ENCODE measurements at places on chromosomes 12 and 14.

GRCh38 chr12:113863455-113863845 is 102.7 kb downstream of the RBM19 start:
- no peak for DNase-seq

DNA sequence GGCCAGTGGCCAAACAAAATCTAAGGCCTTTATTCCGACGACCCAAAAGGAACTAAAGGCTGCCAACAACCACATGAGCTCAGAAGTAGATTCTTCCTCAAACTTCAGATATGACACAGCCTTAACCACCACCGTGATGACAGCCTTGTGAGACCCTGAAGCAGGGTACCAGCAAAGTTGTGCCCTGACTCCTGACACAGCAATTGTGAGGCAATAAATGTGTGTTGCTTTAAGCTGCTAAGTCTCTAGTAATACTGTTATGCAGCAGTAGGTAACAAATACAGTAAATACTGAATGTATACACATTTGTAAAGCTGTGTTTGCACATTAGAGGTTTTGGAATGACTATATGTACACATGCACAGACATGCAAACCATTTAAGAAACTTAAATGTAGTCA is 10.7 kb upstream of the SLC6A13 start:
- DNase-seq = no peak

DNA sequence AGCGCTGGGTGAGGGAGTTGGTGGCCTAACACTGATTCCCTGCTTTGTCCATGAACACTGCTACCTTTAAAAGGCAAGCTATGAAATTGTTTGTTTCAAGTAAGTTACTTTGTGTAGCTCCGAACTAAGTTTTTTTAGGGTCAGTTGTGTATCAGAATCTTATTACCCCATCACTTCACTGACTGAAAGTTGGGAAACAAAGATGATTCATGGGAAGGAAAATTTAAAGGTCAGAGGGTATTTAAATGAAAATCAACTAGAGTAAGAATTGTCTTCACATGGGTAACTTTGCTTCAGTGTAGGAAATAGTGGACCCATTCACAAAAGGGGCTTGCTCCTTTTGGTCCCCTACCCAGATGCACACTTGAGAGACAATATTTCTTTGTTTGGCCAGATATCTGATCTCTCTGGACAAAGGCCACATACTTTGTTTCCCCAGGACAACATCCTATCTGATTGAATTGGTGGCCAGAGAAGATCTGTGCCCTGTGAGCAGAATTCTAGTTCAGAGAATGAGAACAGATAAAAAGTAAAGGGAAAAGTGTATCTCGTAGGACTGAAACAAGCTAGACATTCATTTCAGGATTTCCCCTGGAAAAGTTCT is 53.5 kb downstream of the RAB35 start:
- DNase-seq = no peak

DNA sequence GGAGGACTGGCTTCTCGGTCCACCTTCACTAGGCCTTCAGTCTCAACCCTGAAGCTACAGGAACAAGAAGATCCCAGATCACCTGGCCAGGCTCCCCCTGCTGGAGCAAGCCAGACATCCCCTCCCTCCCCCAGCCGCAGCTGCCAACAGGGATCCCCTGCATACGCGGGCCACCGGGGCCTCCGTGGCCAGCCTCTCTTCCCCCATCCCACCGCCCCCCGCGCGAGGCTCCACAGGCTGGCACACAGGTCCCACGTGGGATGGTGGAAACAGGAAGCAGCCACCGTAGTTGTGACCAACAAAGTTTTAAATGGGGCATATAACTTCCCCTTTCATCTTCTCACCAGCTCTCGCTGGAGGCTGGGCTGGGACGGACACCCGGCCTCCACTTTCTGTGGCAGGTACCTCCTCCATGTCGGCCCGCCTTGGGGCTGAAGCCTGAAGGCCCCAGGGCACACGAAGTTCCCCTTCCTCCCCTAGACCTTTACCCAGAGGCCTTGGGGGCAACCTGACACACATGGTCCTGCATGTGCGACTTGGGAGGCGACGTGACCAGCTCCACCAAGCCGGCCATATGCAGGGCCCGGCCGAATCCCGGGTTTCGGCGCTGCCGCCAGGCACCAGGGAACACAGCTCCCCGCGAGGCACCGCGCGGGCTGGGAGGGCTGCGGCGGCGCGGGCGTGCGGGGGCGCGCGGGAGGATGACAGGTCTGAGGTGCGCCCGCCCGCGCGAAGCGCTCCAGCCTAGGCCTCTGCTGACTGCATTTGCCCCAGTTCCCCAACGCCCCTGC is 44.4 kb upstream of the PNMA1 start:
- DNase-seq = peak; percentile 82

DNA sequence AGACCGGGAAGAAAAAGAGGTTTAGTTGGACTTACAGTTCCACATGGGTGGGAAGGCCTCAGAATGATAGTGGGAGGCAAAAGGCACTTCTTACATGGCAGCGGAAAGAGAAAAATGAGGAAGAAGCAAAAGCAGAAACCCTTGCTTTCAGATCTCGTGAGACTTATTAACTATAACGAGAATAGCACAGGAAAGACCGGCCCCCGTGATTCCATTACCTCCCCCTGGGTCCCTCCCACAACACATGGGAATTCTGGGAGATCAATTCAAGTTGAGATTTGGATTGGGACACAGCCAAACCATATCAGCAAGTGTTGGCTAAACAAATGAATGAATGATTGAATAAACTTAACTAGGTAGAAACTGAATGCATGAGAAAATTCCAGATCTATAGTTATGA is 85.3 kb upstream of the PARP11 start:
- DNase-seq = no peak

DNA sequence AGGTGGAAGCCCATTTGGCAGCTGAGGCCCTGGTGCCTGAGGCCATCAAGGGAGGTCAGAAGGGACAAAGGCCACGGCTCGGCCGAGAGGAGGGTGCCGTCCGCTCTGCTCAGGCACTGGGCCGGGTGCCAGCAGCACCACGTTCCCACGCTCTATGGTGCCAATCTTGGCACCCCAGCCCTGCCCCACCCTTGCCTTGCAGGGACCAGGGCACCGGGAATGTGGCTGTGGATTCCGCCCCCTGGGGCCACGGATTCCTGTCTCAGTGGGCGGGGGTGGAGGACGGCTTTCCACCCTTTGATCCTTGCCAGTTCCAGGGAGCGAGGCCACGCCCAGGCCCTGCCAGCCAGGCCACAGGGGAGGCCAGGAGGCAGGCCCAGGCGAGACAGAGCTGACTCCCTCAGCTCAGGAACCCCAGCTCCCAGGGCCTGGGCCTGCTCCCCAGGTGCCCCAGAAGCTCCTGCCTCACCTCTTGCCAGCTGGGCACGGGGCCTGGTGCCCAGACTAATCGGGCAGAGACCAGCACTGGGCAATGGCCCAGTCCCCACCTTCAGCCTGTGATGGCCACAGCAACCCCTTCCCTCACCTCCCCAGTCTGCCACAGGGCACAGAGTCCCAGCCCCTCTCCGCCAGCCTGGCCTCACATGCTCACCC is 26.4 kb upstream of the GPR132 start:
- peak; percentile 24 for DNase-seq

DNA sequence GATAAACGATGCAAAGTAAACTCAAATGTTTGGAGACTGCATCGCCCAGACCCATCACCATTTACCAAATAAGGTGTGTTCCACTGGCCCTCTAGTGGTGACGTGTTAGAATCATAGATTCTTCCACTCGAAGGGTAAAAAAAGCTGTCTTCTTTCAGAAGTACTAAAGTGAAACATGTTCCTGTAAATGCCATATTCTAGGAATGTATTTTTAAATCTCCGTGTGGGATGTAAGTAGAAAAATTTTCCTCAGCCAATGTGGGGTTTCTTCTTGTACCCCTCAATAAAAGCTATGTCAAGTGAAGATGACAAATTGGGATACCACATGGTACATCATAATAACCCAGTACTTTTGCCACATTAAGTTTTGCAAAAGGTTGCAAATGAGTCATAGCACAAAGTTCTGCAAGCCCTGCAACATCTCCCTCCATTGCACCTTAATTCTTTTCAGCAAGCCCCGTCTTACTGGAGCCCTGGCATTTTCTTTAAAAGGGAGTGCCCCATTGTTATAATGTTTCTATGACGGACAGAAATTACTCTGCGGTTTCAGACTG is 100.8 kb downstream of the CCER1 start:
- no peak for DNase-seq

GRCh38 chr12:26629864-26630263 is 203.1 kb downstream of the ITPR2 start:
- no peak for DNase-seq

GRCh38 chr12:62044450-62045135 is 215.6 kb upstream of the USP15 start:
- no peak for DNase-seq

GRCh38 chr14:58912799-58913432 is 275.2 kb downstream of the DACT1 start:
- no peak for DNase-seq

DNA sequence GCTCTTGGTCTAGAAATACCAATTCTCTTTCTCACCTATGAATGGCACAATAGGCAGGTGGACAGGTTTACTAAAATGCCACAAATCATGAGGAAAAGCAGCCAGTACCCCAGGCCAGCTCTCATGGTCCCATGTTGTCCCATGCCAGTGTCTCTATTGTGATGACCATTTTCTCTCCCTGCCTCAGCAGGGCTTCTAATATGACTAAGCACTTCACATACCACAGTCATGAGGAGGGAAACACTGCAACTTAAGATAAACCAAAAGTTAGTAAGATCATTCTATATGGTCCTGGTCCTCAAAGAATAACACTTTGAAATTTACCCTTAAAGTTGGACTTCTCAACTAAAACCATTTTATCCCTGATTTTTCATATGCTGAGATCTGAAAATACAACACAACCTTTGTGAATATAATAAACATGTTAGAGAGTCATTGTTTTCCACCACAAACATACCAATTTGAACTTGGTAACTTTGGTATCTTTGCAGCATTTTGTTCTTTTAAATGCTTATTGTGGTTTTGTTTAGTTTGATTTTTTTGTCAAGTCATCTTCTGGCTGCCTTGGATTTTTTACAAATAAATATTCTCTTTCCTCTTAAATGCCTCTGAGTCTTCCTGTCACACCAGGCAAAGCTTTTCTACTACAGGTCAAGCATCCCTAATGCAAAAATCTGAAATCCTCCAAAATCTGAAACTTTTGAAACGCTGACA is 3.6 kb downstream of the TTC5 start:
- no peak for DNase-seq

GRCh38 chr12:87756721-87757120 is 272.5 kb downstream of the C12orf50 start:
- DNase-seq = no peak

DNA sequence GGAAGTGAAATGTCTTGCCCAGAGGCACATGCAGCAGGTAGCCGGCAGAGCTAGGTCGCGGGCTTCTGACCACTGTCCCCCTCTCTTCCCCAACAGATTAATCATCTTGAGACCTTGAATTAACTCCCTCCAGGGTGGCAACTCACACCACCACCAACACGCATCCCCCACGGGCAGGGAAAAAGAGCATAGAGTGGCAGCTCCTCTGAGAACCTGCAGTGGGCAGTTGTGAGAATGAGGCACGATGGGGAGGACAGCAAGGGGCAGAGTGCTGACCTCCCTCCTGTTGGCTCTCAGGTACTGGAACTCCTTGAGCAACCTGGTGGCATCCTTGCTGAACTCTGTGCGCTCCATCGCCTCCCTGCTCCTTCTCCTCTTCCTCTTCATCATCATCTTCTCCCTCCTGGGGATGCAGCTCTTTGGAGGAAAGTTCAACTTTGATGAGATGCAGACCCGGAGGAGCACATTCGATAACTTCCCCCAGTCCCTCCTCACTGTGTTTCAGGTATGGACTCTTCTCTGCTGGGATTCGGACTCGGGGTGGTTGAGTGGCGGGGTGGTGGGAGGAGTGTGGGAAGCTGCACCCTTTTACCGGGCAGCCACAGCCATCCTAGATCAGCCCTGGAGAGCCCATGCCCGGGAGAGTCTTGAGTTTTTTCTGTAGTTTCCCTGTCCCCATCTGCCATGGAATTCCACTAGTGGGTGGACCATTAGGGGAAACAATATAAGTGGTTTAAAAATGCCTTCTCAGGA is 213.3 kb upstream of the FKBP4 start:
- DNase-seq = no peak

DNA sequence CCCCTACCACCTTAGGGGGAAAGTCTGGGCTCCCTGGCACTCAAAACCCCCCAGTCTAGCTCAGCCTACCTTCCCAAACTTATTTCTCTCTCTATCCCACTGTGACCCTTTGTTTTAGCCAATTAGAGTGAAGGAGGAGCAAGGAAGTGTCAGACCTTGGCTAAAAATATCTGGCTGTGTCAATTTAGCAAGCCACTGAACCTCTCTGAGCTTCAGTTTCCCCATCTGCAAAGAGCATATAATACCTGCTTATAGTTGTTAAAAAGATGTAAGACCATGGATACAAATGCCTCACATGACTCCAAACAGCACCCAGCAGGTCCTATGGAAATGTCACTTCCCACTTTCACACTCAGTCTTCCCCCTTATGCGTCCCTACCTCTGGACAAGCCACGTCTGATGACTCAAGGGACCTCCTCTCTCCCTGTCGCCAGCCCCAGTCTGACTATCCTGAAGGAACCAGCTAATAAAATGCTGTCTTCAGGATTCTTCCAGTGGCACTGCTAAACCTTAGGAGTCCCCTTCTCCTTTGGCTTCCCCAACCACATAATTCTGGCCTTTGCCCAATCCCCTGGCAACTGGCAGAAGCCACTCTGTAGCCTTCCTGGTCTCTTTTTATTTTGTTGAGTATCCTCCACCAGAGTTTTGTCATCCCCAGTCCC is 19.3 kb downstream of the FOXN3 start:
- no peak for DNase-seq

DNA sequence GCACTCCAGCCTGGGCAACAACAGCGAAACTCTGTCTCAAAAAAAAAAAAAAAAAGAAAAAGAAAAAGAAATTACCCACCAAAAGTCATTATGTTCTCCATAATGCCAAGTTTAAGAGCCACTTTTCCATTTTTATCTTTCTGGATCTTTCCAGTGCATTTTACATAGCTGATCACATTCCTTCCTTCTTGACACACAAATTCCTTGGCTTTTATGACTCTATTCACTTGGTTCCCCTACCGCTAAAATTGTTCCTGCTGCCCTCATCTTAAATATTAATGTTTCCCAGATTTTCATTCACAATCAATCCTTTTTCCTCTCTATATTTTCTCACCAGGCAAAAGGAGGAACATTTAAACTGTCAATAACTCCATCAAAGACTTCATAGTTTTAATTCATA is 20.2 kb downstream of the KLHL28 start:
- no peak for DNase-seq
